Activated T-helper 1 cell treated with anti-CD3 and anti-CD28 coated beads, Interleukin-12 subunit alpha, Interleukin-12 subunit beta, Interleukin-2, Interleukin-4 antibody, amounts not matched to agents 30 ng/mL and 10 ng/mL and 1 ng/mL, durations not matched to agents 14 hours and 24 hours and 36 hours (primary cell): ENCODE measurements at places on chromosomes 2 and 18. TPM values are rescaled to one million over a fixed set of nuclear protein-coding genes. Genes with fewer than 3 reads are reported as not detected.

Gene LOXHD1
- total RNA-seq, result not detected in 2 replicates

Gene IGFBP5
- not detected in 2 replicates for total RNA-seq

Gene PHLPP1
- 14.1 and 14.4 TPM in 2 replicates for total RNA-seq

Gene EFHD1
- total RNA-seq, result 0.13 and 0.54 TPM in 2 replicates

Gene GPR55
- total RNA-seq, result 0.13 and 0.29 TPM in 2 replicates

GRCh38 chr2:57554348-57554747 is 492.3 kb upstream of the VRK2 start:
- H3K4me1 ChIP-seq, result no peaks in the 10 kb centered on the region
- H3K36me3 ChIP-seq, result no peaks in the 10 kb centered on the region
- no peak overlapping the region for H3K27ac ChIP-seq
- H3K4me3 ChIP-seq, result no peak overlapping the region
- H3K27me3 ChIP-seq, result no peaks in the 10 kb centered on the region

- no peaks in the 10 kb centered on the region for H3K27me3 ChIP-seq
- no peak overlapping the region for H3K27ac ChIP-seq
- H3K4me3 ChIP-seq, result no peak overlapping the region
These were observed 67.4 kb downstream of the STEAP3 start for GRCh38 chr2:119290859-119291587.

DNA sequence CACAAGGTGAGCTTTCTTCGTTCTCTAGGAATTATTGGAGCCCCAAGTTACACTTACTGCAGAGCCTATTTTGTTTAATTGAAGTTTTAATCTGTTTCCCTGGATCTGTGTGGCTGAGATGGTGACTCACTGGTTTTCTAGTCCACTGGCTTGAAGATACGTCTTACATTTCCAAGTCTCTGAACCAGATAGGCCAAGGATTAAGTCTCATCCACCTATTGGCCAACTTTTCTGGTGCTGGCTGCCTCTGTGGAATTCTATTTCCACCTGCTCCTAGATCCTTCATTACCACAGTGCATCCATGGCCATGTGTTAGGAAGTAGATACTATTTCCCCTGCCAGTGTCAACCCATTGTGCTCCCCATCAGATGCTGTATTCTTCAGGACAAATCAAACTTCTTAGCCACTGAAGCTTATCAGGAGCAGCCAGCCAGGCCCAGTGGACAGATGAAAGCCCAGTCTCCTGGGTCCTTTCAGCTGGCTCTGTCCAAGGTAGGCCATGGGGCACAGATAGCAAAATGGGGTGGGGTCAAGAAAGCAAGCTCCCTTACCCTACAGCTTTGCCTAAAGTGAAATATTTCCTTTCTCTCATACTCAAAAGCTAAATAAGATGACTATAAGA is 198.8 kb upstream of the TCF4 start:
- H3K4me3 ChIP-seq, result no peak overlapping the region
- no peaks in the 10 kb centered on the region for H3K36me3 ChIP-seq
- H3K4me1 ChIP-seq, result no peaks in the 10 kb centered on the region
- no peak for DNase-seq

GRCh38 chr2:222819722-222820333 is 41.0 kb upstream of the ACSL3 start:
- H3K27ac ChIP-seq, result no peak overlapping the region
- H3K4me1 ChIP-seq, result peaks cover 8% of the 10 kb centered on the region
- H3K36me3 ChIP-seq, result no peaks in the 10 kb centered on the region
- H3K4me3 ChIP-seq, result no peak overlapping the region
